ENCODE measurements at places on chromosomes 1 and 21. TPM values are rescaled to one million over a fixed set of nuclear protein-coding genes. Genes with fewer than 3 reads are reported as not detected.

DNA sequence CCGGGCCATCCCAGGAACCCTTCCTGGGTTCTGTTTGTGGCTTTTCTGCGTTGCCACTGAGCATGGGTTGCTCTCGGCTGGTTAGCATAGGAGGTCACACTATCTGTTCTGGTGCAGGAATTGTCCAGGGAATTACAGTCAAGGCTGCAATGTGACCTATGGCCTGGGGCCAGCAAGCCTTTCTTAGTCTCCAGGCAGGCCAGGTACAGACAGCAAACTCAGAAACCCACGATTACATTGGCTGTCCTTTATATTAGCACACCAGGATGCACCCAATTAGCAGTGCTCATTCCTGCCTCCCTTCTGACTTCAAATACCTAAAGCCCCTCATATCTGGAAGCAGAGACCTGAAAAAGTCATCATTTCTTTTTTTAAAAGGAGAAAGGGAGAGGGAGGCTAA, 55.2 kb downstream of the CD247 start:
- DNase-seq: no peak
- H3K27me3 ChIP-seq: no peaks in the 10 kb centered on the region
- no peak overlapping the region for H3K4me3 ChIP-seq
- H3K36me3 ChIP-seq: peaks cover 2% of the 10 kb centered on the region
- H3K4me1 ChIP-seq: peaks cover 83% of the 10 kb centered on the region

DNA sequence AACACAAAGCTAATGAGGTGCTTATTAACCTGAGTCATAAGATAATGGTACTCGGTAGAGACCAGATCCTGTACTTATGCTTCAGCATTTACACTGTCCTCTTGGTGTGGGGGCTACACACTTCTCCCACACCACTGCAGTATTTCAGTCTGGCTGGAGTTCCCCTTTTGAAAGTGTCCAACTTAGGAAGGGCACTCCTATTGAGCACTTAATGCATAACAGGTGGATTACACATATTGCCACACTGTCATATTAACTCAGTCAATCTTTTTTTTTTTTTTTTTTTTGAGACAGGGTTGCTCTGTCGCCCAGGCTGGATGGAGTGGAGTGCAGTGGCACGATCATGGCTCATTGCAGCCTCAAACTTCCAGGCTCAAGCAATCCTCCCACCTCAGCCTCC, 1.5 kb downstream of the GPATCH4 start:
- no peak overlapping the region for H3K27ac ChIP-seq
- H3K4me3 ChIP-seq: no peak overlapping the region
- peaks cover 32% of the 10 kb centered on the region for H3K4me1 ChIP-seq

DNA sequence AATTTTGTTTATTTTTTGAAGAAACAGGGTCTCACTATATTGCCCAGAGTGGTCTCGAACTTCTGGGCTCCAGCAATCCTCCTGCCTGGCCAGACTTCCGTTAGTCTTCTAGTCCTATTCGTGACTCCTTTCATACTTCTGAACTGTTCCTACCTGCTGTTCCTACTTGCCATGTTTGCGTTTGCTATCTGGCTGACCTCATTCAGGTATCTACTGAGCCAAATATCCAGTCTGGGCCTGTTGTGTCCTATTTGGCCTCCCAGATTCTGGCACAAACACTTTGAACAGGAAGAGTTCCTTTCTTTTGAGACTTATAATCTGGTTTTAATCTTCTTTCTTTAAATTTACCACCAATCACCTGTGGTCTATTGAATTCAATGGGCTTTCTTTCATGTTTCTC, 6.9 kb upstream of the NR1I3 start:
- no peak overlapping the region for H3K4me3 ChIP-seq
- no peaks in the 10 kb centered on the region for H3K4me1 ChIP-seq
- H3K36me3 ChIP-seq: no peaks in the 10 kb centered on the region
- H3K27me3 ChIP-seq: no peaks in the 10 kb centered on the region

- H3K4me3 ChIP-seq: no peak overlapping the region
- H3K27ac ChIP-seq: no peak overlapping the region
- no peaks in the 10 kb centered on the region for H3K27me3 ChIP-seq
- no peaks in the 10 kb centered on the region for H3K36me3 ChIP-seq
- DNase-seq: no peak
Measured at GRCh38 chr1:172344444-172344843, 76.0 kb upstream of the C1orf105 start.

DNA sequence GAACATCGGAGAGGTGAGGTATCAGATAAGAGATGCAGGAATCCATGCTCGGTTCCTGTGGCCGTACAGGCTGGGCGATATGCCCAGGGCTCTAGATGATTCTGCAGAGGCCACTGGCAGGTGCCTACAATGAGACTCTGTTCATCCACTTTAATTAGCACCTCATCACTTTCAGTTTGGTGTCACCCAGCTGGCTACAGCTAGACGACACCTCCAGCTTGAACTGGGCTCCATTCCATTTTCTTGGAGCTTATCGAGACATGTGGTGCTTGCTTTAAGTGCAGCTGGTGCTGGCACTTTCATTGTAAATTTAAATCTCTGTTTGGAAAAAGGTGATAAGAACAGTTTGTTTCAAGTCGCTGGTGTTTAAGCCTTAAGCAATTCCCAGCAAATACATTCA, 322.5 kb upstream of the ADGRL2 start:
- DNase-seq: no peak
- no peaks in the 10 kb centered on the region for H3K4me1 ChIP-seq
- no peak overlapping the region for H3K27ac ChIP-seq
- no peak overlapping the region for H3K4me3 ChIP-seq
- H3K27me3 ChIP-seq: no peaks in the 10 kb centered on the region

GRCh38 chr21:17270229-17270628, 242.6 kb upstream of the CXADR start:
- no peak overlapping the region for H3K4me3 ChIP-seq
- no peaks in the 10 kb centered on the region for H3K4me1 ChIP-seq
- H3K27ac ChIP-seq: no peak overlapping the region
- H3K36me3 ChIP-seq: no peaks in the 10 kb centered on the region

Gene LCE3E
- total RNA-seq: not detected

Gene OR2L5
- total RNA-seq: not detected

Gene YRDC
- total RNA-seq: 80.8 TPM

Measured in CD8-positive, alpha-beta memory T cell (primary cell).